ENCODE measurements at places on chromosomes 12 and 14.

DNA sequence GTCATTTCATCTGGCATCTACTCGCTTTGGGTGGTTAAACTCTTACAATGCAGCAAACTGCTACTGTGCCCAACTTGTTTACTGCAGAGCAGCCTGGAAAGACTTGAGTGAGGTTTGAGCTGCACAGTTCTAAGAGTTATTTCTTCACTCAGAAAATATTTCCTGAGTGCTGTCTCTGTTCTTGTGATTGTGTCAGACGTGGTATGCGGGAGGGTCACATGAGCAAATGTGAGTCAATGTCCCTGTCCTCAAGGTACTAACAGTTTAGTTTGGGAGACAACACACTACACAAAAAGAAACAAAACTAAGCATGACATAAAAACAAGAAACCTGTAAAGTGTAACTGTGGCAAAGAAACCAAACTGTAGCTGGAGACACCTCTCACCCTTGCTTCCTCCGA, 32.4 kb downstream of the FLVCR2 start:
- no peak for DNase-seq

DNA sequence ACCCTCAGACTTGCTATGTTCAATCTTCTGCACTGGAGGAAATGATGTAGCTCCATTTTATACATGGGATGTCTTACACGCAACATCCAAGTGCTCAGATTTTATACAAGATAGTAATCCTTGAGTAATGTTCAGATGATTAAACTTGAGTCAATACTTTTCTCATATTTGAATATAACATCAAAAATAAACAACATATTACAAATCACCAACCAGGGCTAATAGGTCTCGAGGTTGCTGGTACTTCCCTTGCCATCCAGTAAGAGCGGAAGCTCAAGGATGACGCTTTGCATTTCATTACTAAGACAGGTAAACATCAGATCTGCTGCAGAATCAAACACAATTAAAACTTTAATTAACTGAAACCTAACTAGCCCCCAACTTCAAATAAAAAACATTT, 97.3 kb downstream of the FOXN3 start:
- no peak for DNase-seq

GRCh38 chr12:13328535-13328934, 132.0 kb downstream of the EMP1 start:
- DNase-seq = no peak

DNA sequence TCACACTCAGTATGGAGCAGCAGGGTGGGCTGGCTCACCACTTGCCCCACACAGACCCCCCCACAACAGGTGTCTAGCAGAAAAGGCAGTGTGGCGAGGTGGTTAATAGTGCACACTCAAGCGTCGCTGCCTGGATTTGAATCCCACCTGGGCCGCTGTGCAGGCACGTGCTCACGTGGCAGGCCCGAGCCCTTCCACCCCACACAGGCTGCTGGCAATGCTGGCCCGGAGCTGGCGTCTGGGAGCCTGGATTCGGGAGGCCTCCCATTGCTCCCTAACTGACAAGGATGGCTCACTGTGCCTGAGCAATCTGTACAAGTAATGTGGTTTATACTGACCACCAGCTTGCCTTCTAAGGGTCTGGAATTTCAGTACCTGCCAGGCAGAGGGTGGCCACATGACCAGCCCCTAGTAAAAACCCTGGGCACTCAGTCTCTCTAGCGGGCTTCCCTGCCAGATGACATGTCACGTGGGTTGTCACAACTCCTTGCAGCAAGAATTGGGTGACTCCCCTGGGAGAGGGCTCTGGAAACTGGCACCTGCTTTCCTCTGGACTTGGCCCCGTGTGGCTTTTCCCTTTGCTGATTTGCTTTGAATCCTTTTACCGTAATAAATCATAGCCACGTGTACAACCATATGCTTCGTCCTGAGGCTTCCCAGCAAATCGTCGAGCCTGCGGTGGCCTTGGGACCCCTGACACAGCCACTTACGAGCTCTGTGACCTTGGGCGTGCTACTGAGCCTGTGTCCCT, 72.8 kb downstream of the SCARB1 start:
- no peak for DNase-seq

GRCh38 chr12:754473-754820, 2.1 kb downstream of the WNK1 start:
- DNase-seq = no peak

GRCh38 chr14:33940561-33941011, 10.3 kb downstream of the EGLN3 start:
- DNase-seq = no peak

DNA sequence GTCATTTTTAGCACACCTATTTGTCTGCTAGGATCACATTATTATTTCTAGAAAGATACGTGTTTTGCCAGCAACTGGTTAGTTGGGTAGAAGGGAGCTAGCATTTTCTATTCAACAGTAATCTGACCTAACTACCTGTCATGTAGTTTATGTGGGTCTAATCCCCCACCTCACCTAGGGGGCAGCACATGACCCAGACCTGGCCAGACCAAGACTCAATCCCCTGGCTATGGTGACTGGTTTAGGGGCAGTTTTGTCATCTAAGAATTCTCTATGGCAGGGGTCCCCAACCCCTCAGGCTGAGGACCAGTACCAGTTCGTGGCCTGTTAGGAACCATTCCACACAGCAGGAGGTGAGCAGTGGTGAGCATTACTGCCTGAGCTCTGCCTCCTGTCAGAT, 29.5 kb upstream of the EVL start:
- DNase-seq = no peak

- peak; percentile 94 for DNase-seq
These were observed 108.9 kb upstream of the PLEKHG7 start for GRCh38 chr12:92593734-92594402.

- peak; percentile 88 for DNase-seq
These were observed 3.0 kb downstream of the LTBP2 start for GRCh38 chr14:74608959-74609611.

GRCh38 chr14:81211844-81212243, 8.9 kb downstream of the GTF2A1 start:
- peak; percentile 56 for DNase-seq

- DNase-seq = no peak
These were observed 103.3 kb upstream of the CCDC175 start for GRCh38 chr14:59679872-59680271.

GRCh38 chr14:90091393-90091792, 29.6 kb downstream of the KCNK13 start:
- no peak for DNase-seq

GRCh38 chr14:62957562-62957961, 87.7 kb downstream of the KCNH5 start:
- no peak for DNase-seq

- DNase-seq = peak; percentile 19
These were observed 1.3 kb downstream of the CLEC7A start for GRCh38 chr12:10128687-10129086.

GRCh38 chr12:112894128-112894527, 12.6 kb upstream of the OAS1 start:
- DNase-seq = no peak

DNA sequence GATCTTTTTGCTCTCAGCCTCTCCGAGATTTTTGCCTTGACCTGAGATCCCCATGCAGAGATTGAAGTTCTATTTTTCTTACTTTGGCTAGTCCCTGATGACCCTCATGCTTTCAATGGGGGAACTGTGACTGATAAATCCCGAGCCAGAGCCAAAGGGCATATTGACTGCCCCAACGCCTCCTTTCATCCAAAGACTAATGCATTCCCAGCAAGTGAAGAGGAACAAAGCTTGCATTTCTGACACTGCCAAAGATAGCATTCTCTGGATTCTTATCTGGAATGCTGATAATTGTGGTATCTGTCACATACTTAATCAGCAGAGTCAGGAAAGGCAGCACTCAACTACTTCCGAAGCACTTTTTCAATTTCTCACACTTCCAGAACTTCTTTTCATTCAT, 152.3 kb upstream of the EGLN3 start:
- DNase-seq = no peak

- DNase-seq = no peak
These were observed 7.0 kb downstream of the CCND2 start for GRCh38 chr12:4280351-4281163.

DNA sequence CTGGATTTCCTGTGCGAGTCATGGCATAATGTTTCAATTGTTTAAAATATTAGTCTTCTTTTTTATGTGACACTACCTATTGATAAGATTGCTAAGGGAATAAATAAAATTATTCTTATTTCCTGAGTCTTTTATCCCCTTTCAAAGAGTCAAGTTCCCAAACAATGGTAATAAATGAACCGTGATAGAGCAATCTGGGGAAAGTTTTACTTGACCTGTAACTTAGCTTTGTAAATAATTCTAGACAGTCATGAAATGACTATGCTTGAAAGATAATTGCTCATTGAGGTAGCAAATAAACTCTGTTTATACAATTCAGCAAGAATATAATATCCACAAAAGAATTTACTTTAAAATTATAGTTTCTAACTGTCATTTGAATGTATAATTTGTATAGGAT, 82.1 kb downstream of the TSPAN8 start:
- no peak for DNase-seq

DNA sequence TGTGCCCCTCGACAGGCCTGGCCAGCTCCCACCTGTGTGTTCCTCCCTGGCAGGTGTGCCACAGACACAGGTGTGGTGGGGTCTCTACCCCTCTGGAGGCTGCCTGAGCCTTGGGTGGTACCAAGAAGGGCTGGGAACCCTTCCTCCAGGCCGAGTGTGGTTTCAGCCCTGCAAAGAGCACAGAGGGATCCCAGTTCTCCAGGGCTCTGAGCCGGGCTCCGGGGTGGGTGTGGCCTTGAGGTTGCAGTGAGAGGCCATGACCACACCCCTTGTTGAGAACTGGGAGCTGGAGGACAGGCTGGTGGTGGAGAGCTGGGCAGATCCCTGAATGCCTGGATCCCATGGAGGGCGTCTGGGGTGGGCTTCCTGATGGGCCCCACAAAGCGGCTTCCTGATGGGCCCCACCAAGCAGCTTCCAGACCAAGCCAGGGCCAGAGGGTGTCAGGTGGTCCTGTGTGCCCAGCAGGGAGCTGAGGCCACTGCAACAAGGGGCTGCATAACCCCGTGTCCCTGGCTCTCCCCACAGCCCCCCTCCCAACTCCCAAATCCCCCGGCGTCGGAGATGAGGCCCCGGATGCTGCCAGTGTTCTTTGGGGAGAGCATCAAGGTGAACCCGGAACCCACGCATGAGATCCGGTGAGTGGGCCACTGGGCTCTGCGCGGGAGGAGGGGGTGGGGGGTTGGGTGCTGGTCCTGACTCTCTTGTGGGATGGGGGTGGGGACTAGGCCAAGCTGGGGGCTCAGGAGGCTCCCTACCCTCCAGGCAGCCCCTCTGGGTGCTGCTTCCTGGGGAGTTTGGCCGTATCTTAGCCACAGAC, 16.6 kb downstream of the RFLNA start:
- DNase-seq = no peak

- DNase-seq = no peak
These were observed 56.8 kb downstream of the SSH1 start for GRCh38 chr12:108800591-108800990.

DNA sequence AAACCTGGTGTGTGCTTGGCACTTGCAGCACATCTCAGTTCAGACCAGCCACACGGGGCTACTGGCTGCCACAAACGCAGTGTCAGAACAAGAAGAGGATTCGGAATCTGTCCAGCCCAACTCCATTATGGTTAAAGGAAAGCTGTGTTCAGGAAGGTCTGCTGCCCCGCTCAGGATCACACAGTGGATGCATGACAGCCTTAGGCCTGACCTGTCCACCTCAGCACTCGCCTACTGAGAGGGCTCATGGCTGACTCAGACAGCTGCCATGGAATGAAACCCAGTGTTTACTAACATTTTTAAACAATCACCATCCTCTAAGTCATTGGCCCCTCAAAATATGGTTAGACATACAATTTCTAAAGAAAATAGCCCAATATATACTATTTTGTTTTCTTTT, 5.6 kb upstream of the NIN start:
- no peak for DNase-seq

DNA sequence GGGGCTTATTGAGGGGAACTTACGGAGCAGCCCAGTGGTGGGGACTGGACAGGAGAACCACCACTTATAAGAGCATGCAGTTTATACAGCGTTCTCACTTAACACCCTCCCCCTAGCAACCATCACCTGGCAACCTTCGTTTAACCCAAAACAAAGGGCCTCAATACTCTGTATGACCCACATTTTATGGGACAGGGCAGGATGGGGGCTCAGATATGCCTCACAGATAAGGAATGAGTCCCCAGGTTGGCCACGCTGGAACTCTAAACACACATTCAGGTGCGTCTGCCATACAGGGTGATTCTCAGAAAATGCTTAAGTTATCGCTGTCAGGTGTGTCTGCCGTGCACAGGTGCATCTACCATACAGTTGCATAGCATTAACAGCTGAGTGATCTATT, 99.2 kb downstream of the GCH1 start:
- no peak for DNase-seq

DNA sequence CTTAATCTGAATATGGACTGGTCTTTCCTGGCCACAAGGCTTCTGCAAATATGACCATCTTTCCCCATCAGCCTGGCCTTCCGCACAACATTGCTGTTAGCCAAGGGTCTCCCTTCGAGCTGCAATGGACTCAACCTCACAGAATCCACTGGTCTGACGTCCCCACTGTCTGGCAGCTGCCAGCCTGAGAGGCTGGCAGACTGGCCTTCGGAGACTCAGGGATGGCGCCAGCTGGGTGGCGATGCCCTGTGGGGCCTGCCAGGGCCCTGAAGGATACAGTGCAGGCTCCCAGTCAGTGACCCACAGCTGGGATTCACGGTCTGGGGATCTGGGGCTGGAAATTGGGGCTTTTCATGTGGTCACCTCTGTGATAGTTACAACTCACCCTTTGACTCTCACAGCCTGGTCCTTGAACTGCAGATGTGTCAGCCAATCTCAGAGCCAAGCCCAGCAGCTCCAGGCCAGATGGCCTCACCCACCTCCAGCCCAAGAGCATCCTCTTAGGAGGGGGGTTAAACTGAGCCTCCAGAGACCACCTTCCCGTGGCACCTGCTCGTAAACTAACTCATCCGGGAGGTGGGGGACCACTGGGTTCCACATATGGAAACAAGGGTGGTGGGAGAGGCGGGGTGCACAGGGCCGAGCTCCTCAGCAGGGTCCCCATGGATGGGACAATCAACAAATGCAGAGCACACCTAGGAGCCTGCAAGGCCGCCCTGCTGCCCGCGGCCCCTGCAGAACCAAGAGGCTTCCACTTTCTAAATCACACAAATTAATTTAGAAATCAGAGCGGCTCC, 21.1 kb upstream of the C14orf180 start:
- no peak for DNase-seq

DNA sequence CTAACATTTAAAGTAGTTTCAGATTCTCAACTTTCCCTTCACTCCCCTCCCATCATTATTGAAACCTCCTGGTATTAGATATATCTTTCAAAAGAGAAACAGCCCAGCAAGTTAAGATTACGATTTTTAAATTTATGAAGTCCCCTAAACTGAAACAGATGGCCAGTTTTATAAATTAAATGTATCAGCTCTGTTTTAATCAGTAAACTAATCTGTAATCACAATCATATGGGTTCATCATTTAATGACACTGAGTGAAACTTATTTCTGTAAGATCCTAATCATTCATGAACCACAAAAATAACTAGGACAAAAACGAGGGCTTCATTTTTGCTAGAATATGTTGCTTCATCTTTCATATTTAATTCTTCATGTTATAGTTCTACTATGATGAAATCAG, 137.8 kb downstream of the EPS8 start:
- no peak for DNase-seq

- no peak for DNase-seq
These were observed 123.4 kb downstream of the PTPRQ start for GRCh38 chr12:80567401-80567800.

GRCh38 chr12:98656289-98657101, 11.4 kb downstream of the APAF1 start:
- no peak for DNase-seq

Data from CD4-positive, alpha-beta T cell treated with Interleukin-12 subunit alpha and Interleukin-12 subunit beta, for 1 hour (primary cell).